ENCODE measurements at places on chromosomes 5 and 9.

GRCh38 chr9:92610470-92611420 lies 59.2 kb downstream of the IPPK start:
- no peak for DNase-seq

DNA sequence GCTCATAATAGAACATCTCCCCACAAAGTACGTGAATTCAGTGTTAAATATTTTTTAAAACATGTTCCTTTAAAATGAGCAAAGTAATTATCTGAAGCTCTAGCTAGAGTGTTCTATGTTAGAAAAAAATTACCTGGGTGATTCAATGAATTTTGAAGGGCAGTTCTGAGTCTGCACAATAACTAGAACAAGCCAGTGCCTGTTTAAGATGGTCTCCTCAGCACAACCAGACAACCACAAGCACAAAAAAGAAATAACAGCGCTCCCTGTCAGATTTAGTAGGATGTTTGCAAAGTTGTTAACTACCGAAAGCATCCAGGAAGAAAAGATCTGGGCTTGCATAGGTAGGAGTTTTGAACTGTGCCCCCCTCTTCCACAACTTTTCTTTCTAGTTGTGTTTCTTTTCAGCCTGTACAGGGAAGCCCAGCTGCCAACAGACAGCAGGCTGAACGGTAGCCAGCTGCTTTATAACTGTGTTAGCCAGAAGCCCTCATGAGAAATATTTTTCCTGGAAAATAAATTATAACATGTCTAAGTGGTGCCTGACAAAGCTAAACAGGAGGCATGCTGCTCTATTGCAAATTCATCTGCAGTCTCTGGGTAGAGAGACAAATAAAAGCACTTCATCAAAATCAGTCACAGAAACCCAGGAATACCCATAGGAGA lies 1026.9 kb downstream of the MAT2B start:
- DNase-seq, result no peak

DNA sequence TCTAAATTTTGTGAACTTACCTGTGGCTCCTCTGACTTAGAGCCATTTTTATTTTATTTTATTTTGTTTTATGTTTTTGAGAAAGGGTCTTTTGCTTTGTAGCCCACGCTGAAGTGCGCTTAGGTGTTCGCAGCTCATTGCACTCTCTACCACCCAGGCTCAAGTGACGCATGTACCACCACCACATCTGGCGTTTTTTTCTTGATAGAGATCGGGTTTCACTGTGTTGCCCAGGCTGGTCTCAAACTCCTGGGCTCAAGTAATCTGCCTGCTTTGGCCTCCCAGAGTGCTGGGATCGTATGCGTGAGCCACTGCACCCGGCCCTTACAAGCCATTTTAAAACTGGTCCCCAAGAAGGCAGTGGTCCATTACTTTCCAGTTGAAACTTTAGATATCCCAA lies 18.5 kb downstream of the MATR3 start:
- no peak for DNase-seq

GRCh38 chr9:19551124-19551929 lies 142.5 kb downstream of the ACER2 start:
- DNase-seq, result no peak

DNA sequence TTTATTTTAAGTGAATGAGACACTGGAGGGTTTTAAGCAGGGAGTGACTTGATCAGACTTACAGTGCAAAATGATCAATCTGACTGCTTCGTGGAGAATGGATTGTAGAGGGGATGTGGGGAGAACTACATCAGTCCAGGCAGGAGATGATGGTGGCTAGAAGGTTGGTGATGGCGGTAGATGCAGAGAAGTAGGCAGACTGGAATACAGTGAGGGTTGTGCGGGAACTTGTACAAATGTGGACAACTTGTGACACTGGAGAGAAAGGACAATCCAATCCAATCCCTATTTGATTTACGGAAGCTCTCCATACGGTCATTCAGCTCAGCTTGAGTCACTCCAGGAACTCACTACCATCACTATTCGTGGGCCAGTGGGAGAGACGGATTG lies 593 bp downstream of the TIGD6 start:
- DNase-seq, result no peak

GRCh38 chr5:137156180-137156579 lies 342.9 kb downstream of the SPOCK1 start:
- no peak for DNase-seq

DNA sequence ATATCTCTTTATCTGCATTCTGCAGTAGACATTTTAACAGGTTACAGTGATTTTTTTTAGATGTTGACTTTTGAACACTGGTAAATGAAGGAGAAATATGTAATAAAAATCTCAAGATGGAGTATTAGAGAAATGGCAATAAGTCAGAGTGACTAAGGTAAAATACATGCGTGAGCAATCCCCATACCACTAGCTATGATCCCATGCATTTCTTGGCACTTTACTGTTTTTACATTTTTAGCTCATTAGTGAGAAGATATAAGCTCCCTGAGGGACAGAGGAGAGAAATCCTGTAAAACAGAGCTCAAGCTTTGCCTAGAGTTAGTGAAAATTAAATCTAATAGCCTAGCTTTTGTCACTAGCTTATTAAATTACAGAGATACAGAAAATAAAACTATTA lies 181.9 kb upstream of the TRPM3 start:
- no peak for DNase-seq

- no peak for DNase-seq
Measured at GRCh38 chr5:168944004-168944403, 356.9 kb downstream of the SLIT3 start.

DNA sequence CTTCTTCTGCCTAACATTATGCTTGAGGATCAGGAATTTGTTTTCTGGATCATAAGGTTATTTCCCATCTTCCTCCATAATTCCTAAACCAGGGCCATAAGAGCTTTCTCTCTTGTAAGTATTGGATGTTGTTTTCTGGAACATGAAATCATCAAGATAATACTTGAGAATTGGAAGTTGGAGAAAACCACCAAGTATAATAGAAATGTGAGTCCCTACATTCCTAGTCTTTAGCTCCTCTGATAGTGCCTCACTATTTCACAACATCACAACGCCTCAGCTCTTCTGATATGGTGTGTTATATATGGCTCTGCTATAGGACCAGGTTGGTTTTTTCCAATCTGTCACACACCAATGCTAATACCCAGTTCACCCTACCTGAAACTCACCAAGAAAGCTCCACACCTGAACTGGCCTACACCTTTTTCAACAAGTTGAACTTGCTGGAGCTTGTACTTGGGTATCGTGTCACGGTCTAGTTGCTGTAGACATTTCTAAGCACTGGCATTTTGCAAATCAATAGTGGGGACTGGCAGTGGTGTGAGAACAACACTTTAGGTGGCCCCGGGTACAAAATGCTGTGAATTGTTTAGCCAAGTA lies 141.1 kb downstream of the ACTBL2 start:
- DNase-seq, result no peak

DNA sequence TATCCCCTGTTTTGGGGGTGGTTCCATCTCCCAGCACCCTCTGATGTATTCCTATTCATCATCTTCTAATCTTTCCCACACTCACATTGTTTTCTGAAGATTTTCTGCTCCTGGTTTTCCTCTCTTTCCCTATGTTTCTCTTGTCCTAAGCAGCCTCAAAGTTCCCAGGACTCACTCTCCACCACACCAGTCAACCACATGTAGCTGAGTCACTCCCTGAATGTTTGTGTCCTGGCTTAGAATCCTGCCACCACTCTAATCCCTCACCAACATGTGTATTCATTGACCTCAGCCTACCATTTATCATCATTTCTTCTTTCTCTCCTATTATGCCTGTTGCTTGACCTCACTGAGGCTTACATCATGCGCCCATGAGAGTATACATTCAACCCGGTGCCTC lies 282.4 kb upstream of the ADAMTS16 start:
- DNase-seq, result no peak

DNA sequence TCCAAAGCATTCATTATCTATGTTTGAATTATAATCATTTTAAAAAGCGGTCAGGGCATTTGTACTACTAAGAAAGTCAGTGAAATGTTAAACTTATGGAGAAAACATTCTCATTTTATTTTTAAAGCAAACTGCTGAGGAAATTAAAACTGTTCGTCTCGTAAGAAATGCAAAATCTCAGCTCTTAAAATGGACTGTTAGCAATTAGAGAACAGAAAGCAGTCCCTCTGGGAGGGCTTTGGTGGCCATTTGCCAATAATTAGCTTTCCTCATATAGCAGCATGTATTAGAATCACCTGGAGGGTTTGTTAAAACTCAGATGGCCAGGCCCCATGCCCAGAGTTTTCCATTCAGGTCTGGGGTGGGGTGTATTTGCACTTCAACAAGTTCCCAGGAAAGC lies 120.7 kb upstream of the RASEF start:
- DNase-seq, result no peak

GRCh38 chr9:16120231-16120641 lies 567.4 kb downstream of the CCDC171 start:
- no peak for DNase-seq

DNA sequence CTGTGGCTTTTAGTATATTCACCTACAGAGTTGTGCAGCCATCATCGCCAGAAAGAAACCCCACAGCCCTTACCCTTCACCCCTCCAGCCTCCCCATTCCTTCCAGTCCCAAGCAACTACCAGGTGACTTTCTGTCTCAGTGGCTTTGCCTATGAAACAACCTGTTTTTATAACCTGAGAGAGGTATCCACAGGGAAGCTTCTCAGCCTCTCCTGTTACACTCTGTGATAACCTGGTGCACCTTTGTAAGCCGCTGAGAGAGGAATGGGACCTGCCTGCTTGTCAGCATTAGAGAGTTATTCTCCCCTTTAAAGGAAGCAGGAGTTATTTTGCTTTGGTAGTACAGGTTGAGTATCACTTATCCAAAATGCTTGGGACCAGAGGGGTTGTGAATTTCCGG lies 93.6 kb downstream of the TRIO start:
- no peak for DNase-seq

DNA sequence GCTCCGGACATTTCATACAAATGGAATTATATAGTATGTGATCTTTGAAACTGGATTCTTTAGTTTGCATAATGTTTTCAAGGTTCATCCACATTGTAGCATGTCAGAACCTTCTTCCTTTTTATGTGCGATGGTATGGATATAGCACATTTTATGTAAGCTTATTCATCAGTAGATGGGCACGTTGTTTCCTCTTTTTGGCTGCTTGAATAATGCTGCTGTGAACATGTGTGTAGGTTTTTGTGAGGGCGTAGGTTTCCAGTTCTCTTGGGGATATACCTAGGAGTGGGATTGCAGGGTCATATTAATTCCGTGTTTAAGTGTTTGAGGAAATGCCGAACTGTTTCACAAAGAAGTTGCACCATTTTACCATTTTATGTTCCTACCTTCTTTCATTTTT lies 187.8 kb downstream of the NR3C1 start:
- DNase-seq, result no peak

DNA sequence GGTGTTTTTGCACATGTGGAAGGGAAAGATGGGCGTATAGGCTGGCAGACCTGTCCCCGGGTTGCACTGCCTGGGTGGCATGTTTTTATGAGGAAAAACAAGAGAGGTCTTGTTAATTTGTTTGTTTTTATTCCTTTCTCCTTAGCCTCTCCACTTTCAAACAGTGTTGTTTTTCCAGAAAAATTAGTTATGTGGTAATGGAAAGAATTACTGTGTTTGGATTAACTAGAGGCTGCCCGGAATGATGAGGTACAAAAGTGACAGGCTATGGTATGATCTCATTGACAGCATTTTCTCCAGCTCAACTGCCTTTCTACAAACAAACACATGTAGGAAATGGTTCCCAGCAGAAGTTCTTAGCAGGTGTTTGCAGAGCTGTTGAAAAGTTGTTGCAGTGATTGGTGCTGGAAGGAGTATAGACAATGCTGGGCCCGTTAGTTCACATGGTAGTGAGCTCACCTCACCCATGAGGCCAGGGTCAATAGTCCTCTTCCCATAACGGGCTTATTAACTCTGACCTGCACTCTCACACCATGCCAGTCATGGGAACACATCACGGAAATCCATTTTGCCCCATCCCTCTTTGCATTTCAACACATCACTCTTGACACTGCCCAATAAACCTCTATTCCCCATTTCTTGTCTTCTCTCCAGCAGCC lies 111.3 kb upstream of the SAP30L start:
- no peak for DNase-seq

DNA sequence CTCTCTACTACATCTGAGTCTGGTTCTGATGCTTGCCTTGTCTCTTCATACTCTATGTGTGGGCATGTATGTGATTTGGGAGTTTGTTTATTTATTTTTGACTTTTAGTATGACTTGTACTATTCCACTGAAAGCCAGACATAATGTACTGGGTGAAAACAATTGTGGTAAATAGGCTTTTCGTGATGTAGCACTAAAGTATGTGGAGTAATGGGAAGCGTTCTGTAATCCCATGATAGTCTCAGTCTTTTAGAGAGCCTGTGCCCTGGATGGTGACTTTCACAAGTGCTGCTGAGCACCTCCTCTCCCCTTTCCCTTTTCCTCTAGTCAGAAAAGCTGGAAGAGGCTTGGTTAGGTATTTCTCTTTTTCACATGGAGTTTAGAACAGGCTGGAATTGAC lies 85.8 kb upstream of the S1PR3 start:
- no peak for DNase-seq

GRCh38 chr9:82281066-82281465 lies 292.5 kb downstream of the SPATA31D1 start:
- DNase-seq, result no peak

DNA sequence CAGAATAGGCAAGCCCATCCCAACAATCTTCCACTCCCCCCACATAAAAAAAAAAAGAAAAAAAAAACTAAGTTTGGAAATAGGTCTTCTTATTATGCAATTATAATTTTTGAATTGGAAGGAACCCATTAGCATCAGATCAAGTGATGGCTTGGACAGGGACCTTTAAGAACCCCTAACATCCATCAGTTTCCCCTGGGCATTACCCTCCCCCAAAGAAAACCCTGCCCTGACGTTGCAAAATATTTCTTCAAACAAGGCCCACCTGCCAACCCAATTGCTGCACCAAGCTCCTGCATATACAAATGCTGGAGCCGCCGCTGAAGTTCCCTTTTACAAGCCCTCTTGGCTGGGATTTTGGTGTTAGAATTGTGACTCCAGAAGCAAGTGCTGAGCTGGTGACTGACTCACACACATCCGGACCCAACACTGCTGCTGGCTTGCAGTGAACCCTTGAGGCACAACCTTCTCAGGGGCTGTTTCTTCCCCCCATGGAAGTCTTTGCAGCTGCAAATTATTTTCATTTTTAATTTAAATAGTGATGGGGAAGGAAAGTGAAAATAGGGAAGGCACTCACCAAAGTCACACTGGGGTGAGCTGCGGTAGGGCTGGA lies 56.1 kb upstream of the AFAP1L1 start:
- no peak for DNase-seq

- no peak for DNase-seq
Measured at GRCh38 chr5:79255786-79256557, 20.0 kb downstream of the JMY start.

GRCh38 chr5:3843706-3844105 lies 248.1 kb downstream of the IRX1 start:
- no peak for DNase-seq

Data from DND-41 (cell line).